NCI-H146 (cell line): ENCODE measurements at places on chromosomes 1 and 21.

DNA sequence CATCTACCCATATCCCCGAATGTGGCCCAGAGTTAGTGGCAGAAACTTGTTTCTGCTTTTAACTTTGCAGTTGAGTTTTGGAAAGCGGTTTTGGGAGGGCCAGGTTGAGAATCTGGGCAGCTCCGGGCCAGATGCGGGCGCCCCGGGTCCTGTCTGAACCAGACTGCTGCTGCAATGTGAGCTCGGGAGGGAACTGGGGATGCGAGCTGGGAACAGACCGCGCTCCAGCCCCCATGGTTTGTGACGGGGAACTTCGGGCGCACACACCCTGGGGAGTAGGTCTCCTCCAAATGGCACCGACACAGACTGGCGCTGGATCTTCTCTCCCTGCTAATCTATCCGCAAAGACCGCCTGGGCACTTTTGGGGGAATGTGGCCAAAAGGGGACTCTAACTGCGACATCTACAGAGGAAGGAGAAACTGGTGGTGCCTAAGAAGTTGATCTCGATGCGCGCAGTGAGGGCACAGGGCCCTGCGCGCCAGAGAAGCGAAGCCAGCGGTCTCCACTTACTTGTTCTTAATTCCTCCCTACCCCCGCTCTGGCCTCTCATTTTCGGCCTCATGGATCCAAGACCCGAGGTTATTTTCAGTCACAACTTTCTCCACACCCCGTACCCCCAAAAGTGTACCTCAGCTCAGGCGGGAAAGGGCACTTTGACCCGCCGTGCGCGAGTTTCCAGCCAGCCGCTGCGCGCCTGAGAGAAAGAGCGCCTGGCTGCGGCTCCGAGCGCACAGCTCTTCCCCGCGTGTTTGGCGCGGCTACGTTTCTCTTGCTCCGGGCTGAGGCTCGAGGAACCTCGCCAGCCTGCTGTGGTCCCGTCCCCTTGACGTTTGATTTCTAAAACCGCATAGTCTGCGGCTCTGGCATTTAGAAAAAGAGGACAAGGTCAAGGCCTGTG, 411.0 kb upstream of the ESRRG start:
- no peak for DNase-seq

- DNase-seq = no peak
These were observed 16.6 kb downstream of the TCHHL1 start for GRCh38 chr1:152072311-152072710.

GRCh38 chr1:183882335-183883167, 77.6 kb downstream of the RGL1 start:
- DNase-seq = no peak

DNA sequence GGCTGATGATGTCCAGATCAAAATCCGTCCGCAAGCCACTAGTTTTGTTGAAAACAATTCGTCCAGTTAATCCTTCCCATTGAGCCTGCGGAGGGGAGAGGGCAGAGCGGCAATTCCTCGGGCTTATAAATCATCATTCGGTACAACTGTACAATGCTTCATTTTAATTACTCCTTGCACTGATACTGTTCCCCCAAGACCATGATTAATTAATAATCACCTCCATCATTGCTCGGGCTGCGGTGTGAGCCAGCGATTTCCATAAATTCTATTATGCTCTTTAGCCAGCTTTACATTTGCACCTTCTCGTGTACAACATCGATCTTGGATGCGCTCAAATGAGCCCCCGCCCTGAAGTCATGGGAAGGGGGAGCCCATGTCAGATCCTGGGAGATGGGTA, 180.7 kb downstream of the GRIK3 start:
- DNase-seq = no peak

DNA sequence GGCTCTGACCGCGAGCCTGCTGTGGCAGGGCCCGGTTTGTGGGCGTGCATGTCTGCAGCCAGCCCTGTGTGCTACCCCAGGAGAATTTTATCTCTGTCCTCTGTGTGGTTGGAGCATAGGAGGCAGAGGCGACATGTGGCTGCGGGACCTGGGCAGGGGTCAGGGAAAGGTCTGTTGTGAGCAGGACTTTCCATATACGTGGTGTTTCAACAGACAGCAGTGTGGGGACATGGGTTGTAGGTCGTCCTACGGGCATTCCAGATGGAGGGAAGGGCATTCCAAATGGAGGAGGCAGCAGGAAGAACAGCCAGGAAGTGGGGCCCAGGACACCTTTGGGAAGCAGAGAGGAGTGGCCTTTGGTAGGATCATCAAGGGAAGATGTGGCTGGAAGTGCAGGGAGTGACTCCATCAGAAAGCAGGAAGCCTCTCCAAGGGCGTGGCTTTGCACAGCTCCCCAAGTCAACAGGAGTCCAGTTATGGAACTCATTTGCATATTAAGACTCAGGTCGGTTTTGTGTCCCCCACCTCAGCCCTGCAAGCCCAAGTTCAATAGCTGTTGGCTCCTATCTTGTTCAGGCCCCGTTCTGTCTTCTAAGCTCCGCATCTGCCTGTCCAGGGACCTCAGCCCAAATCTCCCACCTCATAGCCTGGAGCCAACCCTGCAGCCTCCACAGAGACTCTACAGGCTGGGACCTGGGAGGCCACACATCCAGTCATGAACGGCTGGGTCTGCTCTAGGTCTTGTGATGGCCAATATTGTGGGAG, 309.1 kb downstream of the MATN1 start:
- DNase-seq = no peak
